Activated T-helper 1 cell treated with Interleukin-2 at 50 U/mL for 16 hours (primary cell): ENCODE measurements at places on chromosomes 5 and 9.
A peak's percentile ranks its signal among the peaks of the same experiment; 100 is the strongest.

GRCh38 chr9:116178481-116179211 is 25.1 kb downstream of the PAPPA start:
- no peak for DNase-seq

DNA sequence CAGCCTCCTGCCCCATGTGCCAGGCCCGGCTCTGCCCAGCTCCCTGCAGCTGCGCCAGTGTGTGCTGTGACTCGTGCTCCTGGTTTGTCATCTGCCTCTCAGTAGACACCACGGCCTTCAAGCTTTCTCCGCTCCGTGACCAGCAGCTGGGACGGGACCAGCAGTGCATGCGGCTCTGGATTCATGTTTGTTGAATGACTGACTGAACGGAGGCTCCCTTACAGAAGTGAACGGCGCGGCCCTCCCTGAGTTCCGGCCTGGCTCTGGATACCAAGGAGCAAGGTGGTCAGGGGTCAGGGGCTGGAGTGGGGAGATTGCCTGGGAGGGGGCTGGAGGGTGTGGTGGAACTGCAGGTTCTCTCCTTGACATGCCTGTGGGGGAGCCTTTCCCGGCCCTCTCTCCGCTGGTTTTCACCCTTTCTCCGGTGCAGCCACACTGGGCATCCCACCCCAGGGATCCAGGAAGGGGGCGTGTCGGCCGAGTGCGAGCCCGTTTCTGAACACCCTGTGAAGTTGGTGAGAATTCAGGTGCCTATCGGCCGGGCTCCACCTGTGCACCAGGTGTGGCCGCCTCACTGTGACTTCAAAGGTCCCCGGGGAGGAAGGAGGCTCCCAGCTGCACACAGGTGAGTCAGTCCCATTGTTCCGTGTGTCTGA is 11.1 kb upstream of the CEP72 start:
- DNase-seq, result no peak

- peak; percentile 49 for DNase-seq
Observed at GRCh38 chr9:136644593-136645351, 17.9 kb upstream of the EGFL7 start.

DNA sequence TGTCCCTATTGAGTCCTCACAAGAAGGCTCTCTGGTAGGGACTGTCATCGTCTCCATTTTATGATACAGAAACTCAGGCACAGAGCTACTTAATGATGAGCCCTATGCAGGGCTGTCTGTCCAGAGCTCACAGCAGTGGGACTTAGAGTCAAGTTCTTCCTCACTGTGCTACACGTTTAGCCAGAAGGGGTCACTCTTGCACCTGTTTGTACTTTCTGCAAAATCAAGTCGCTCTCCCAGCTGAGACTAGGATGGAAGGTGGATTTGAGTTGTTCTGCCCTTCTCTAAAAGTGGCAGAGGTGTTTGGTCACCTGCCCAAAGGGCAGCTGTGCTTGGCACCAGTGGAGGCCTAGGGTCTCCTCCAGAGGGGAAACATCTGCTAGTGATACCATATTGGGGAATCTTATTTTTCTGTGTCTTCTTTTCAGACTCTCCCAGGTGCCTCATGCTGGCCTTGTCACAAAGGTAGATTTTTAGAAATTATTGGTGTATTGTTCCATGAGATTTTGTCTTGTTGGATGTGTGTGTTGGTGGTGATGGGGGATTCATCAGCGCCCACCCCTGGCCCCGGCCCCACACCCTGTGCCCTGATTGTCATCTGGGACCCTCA is 104.2 kb downstream of the PPARGC1B start:
- DNase-seq, result no peak

DNA sequence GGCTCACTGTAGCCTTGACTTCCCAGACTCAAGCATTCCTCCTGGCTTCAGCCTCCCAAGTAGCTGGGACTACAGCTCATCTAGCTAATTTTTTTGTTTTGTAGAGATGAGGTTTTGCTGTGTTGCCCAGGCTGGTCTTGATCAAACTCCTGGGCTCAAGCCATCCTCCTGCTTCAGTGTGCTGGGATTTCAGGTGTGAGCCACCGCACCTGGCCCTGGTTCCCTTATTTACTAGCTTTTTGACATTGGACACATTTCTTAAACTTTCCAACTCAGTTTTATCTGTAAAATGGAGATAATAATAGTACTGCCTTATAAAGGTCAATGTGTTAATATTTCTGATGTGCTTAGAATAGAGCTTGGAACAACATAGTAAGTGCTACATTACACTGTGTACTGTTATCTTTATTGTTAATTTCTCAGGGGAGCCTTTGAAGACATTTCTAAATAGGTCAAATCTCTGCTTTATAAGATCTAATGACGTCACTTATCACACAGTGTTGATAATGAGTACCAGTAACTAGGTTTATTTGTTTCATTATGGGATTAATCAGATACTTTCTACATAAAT is 66.7 kb downstream of the KIAA1958 start:
- no peak for DNase-seq

GRCh38 chr9:110059461-110059860 is 148.5 kb downstream of the C9orf152 start:
- DNase-seq, result no peak
